Breast epithelium (tissue), 4 donors: ENCODE measurements at places on chromosomes 4 and X. TPM values are rescaled to one million over a fixed set of nuclear protein-coding genes. Genes with fewer than 3 reads are reported as not detected.

The GAGE13 gene
- not detected for total RNA-seq

The CT47A7 gene
- not detected for total RNA-seq

DNA sequence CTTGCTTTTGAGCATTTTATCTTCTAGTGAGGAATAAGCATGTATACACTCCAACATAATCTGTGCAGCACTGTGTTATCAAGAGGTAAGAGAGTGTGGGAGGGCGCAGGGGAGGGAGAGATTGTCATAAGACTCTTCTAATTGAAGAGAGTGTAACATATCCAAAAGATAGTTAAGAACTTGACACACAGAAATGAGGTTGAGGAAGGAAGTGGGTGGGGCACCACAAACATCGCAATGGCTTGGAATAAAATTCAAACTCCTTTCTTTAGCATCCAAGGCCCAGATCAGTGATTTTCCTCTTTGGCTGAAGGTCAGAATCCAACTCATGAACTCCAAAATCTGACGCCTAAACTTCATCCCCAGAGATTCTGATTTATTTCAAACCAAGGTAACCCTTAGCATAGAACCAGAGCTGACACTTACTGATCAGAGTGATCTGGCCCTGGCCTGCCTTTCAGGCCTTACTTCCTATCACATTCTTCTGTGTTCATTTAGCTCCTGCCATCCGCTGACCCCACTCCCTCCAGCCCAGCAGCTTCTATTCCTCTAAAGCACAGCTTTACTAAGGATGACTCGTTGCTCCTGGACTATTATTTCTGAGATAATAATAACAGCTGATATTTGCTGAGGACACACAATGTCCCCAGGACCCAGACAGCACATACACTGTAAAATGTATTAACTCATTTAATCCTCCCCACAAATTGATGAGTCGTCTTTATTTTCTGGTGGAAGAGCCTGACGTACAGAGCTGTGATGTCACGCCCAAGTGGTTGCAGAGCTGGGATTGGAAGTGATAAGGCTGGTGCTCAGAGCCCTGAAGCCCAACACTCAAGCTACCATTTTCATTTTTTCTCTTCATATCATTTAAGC, 10.6 kb upstream of the CTSO start:
- no peak for DNase-seq

DNA sequence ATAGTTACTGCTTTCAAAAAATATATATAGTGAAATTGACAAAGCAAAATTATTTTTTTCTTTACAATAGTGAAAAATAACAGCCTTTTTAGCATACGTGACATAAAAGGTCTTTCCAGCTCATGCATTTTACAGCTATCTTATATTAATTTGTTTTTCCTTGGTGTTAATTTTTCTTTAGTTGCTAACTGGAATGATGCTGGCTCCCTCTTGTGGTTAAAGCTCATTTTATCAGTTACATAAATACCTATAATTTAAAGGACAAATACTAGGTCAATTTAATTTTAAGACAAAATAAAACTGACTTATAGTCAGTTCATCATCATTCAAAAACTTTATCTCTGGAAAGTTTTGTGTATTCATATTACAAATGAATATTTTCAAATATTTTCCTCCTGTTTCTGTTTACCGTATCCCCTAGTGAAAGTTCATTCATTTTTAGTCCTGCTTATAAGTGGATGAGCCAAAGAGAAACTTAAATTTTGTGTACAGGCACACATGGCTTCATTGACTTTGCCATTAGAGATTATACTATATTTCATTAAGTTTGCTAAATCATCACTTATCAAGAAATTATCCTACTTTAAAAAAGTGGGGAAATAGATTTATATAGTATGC, 9.9 kb upstream of the ANAPC4 start:
- DNase-seq: no peak

GRCh38 chrX:101417190-101417589, 9.2 kb downstream of the HNRNPH2 start:
- no peak for DNase-seq
